ENCODE measurements at places on chromosomes 3 and 15. TPM values are rescaled to one million over a fixed set of nuclear protein-coding genes. Genes with fewer than 3 reads are reported as not detected.

The RBP2 gene
- total RNA-seq = not detected

DNA sequence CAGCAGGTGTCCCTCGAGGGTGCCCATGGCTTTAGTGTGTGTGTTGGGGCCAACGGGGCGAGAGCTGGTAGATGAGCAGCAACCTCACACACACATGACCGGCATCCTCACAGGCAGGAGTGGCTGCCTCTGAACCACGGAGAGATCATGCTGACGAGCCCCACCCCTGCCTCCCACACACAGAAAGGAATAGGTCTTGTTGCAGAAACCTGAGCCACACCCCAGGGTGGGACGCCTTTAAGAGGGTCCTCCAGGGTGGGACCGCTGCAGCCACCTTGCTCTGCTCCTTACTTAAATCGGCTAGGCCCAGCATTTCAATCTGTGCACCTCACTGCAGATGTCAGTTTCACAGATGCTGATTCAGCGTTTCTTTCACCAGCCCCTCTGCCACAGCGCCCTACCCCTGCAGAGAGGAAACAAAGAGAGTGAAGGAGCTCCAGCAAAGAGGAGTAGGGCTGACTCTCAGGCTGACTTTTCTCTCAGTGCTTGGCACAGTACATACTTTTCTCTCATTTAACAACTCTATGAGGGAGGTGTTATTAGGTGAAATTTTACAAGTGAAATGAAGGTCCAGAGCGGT, 61.2 kb upstream of the EPHB3 start:
- no peak for DNase-seq

- no peak for DNase-seq
Measured at GRCh38 chr3:37610529-37610928, 251.2 kb upstream of the CTDSPL start.

DNA sequence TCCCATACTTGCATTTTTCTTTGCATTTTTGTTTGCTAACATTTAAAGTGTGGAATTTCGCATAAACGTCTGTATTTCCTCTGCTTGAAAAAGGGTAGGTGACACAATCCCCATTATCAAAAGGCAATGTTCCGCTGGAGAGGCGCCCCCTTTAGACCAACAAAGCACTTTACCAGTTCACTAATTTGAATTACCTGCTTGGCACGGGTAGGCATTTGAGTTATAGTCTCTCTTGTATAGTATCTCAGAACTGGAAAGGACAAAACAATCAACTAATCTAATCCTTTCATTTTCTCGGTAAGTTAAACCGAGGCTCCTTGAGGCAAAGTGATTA, 775 bp upstream of the CCDC39 start:
- DNase-seq = peak; percentile 62

The HESX1 gene
- 0.54 TPM for total RNA-seq

DNA sequence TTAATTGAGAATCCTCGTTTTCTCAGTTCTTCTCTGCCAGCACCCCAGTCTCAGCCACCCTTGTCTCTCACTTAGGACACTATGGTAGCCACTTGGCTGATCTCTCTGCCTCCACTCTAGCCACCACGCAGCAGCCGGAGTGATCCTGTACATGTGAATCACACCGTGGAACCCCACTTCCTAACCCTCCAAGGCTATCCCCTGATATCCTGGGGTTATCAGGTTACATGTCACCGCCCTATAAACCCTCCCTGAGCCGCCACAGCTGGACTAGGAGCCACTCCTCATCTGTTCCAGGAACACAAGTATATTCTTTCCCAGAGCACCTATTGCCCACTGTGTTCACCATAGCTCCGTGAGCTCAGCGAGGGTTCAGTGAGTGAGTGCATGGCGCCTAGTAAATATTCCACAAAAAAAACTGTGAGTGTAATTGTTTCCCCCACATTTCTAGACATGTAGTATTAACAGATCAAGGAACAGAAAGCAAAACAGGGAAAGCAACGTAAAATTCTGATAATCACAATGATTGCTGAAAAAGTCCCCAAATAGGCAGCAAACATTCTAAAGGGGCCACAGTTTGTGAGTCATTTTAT, 661 bp upstream of the PARP14 start:
- no peak for DNase-seq

DNA sequence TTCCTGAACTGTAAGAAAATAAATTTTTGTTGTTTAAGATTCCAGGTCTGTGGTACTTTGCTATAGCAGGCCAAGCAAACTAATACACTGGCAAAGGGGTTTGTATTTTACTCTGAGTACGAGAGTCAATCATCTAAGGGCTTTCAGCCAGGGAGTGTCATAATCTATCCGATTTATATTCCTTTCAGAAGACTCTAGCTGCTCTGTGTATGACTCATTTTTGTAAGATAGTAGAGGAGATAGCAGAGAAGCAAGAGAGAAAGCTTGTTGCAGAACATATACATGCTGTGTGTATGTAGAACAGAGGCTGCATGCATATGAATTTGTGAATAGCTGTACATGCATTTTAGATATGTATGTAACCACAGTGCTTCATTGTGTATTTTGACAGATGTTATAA, 577.9 kb upstream of the EPHA6 start:
- DNase-seq = no peak

The SMCO1 gene
- not detected for total RNA-seq

The TCAIM gene
- total RNA-seq = 14.3 TPM

DNA sequence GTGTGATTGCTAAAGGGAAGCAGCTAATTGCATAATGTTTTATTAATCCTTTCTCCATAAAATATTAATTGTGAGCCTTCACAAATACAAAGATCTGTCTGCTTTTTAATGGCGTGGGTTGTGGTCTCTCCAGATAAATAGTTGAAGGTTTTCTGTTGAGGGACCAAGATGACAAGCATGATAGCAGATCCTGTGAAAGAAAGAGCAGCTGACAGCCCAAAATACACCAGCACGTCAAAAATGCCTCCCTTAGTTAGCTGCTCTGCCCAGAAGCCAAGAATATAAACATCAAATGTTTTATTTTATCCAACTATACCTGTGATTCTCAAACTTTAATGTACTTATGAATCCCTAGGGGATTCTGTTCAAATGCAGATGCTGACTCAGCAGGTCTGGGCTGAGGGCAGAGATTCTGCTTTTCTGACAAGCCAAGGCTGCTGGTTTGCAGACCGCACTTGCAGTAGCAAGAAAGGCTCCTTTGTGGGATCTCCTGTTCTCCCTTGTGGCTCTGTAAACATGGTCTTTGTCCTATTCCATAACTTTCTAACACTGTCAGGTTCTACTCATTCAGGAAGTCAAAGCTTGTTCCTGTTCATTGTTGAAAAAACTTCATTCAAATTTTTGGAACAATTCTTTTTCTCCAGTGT, 119.1 kb upstream of the SLC25A36 start:
- DNase-seq = no peak

The ACTRT3 gene
- total RNA-seq = 0.54 TPM

DNA sequence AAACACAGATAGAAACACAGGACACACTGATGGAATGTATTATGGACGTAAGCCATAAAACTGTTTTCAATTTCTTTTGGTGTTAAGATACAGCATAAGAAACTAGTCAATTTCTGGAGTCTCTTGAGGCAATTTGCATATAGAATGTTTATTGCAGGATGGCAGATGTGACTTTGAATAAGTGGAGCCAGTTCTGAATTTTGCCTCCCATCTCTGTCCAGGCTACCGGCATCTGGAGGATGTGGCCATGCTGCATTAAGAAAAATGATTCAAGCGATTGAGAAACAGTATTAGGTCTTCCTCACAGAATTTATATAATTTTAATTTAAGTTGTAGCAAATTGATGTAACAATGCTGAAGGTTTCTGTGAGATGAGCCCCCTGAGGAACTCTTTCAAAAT, 81.5 kb downstream of the CHST2 start:
- no peak for DNase-seq

DNA sequence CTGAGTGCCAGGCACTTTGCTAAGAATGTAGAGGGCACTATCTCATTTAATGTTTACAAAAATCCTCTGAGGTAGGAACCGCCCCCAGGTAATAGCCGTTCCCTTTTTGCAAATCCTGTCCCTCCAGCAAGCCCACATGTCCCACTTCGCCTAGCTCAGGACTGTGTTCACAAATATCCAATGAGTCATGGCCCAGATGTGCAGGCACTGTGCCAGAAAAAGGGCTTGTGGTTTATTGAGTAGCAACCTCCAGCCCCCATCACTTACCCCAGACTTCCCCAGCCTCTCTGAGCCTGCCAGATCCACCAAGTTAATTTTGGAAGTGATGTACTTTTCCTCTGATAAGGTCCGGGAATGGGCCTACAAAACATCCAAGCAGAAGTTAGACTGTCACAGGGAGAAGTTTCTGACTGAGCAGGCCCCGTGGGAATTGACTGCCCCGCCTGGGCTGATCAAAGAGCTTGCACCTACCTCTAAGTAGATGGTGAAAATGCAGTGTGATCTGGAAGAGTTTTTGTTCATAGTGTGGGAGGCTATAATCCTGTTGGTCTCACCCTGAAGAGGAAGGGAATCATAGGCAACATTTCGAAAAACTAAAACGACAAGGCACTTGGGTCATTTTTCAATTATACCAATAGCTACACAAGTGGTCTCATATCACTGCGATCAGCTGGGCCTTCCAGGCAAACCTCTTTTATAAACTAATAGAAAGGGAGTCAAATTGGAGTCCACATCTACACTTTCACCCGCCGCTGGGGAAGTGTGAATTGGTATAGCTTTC, 15.7 kb downstream of the KIF9 start:
- peak; percentile 82 for DNase-seq

The DLL4 gene
- total RNA-seq = not detected

DNA sequence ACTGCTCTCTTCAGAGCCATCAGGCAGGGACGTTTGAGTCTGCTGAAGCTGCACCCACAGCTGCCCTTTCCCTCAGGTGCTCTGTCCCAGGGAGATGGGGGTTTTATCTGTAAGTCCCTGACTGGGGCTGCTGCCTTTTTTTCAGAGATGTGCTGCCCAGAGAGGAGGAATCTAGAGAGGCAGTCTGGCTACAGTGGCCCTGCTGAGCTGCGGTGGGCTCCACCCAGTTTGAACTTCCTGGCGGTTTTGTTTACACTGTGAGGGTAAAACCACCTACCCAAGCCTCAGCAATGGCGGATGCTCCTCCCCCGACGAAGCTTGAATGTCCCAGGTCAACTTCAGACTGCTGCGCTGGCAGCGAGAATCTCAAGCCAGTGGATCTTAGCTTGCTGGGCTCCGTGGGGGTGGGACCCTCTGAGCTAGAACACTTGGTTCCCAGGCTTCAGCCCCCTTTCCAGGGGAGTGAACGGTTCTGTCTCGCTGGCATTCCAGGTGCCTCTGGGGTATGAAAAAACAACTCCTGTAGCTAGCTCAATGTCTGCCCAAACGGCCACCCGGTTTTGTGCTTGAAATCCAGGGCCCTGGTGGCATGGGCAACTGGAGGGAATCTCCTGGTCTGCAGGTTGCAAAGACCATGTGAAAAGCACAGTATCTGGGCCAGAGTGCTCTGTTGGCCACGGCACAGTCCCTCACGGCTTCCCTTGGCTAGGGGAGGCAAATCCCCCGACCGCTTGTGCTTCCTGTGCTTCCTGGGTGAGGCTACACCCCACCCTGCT, 21.1 kb upstream of the ST6GAL1 start:
- DNase-seq = peak; percentile 91

DNA sequence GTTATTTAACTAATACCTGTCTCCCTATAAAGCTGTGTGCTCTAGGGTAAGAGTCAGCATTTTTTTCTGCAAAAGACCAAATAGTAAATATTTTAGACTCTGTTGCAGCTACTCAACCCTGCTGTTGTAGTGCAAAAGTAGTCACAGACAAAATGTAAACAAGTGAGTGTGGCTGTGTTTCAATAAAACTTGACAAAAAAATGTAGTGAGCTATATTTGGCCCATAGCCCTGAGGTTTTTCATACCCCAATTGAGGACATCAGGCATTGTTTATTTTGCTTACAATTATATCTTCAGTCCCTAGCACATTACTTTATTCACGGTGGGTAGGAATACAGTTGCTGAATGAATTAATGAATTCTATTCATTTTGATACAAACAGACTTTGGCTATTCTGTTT, 58.7 kb upstream of the TBC1D5 start:
- DNase-seq = no peak

The GABRR3 gene
- not detected for total RNA-seq

DNA sequence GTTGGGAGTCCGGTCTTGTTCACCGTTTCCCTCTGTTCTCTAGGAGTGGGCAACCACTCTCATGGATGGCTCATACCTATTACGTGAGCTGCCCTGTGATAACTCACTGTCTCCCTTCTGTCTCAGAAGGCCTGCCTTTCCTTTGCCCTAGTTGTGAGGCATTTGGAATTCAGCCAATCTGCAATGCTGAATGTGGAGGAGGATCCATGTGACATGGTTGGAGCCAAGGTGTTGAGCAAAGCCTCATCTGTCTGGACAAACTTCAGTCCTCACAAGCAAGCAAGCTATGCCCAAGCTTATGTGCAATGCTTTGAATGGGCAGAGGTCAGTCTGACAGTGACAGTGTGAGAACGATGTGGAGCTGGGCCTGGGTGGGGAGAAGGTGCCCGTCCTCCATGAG, 37.8 kb upstream of the ATP10A start:
- no peak for DNase-seq

GRCh38 chr3:157523814-157524213, 20.6 kb upstream of the VEPH1 start:
- no peak for DNase-seq

- DNase-seq = peak; percentile 27
Measured at GRCh38 chr3:172447611-172448579, at the start of gene GHSR. Gene GHSR, minus strand, starts transcription at chr3:172448456. Its CDS starts 43 bp downstream, at chr3:172448413.

DNA sequence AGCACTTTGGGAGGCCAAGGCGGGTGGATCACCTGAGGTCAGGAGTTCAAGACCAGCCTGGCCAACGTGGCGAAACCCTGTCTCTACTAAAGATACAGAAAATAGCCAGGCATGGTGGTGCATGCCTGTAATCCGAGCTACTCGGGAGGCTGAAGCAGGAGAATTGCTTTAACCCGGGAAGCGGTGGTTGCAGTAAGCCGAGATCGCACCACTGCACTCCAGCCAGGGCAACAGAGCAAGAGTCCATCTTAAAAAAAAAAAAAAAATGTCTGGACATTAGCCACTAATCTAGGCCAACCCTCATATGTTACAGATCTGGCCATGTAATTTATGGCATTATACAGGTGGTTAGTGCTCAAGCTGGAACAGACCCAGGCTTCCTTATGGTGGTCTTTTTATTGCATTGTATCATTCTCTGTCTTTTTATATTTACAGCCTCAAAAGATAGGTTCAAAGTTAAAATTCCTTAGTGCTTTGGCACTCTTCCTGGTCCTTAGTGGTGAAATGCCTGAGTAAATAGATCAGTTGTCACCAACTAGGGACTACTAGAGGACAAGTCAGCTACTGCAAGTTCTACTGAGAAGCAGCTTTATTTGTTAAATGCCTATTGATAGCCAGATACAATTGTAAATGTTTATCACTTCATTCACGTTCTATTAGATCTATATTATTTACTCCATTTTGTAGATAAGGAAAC, 16.0 kb downstream of the STARD9 start:
- no peak for DNase-seq

- no peak for DNase-seq
Measured at GRCh38 chr15:95503107-95503506, 827.4 kb upstream of the NR2F2 start.

- DNase-seq = no peak
Measured at GRCh38 chr3:105255350-105255749, 111.4 kb upstream of the ALCAM start.

Data from activated CD8-positive, alpha-beta T cell treated with anti-CD3 and anti-CD28 coated beads for 36 hours (primary cell).